ENCODE measurements at places on chromosomes 5 and 9. TPM values are rescaled to one million over a fixed set of nuclear protein-coding genes. Genes with fewer than 3 reads are reported as not detected.

Gene SEMA4D
- total RNA-seq, result 28.4 TPM

Gene SHOC1
- total RNA-seq, result not detected

Gene PRLR
- 1.7 TPM for total RNA-seq

Gene AFAP1L1
- 22.3 TPM for total RNA-seq

Gene TTC23L
- total RNA-seq, result 0.67 TPM

Gene FBN2
- total RNA-seq, result 3.2 TPM

Gene ESM1
- 0.40 TPM for total RNA-seq

Gene TSSK1B
- total RNA-seq, result not detected

Gene FABP6
- total RNA-seq, result not detected

Gene SLC6A19
- total RNA-seq, result not detected

DNA sequence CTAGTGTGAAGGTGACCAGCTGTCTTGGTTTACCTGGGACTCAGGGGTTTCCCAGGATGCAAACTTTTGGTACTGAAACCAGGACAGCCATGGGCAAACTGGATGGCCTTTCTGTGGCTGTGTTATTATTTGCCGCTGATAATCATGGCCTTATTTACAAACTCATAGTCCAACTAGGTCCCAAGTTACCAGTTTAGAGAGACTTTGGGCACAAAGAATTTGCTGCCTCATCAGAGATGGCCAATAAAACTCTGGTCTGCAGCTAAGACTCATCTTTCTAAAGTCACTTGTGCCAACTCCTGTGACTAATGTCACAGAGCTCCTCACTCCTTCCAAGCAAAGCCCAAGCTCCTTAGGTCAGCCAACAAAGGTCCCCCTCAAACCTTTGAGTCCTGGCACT, 47.5 kb upstream of the PLPP6 start:
- H3K4me1 ChIP-seq, result no peaks in the 10 kb centered on the region
- no peak overlapping the region for H3K4me3 ChIP-seq
- H3K27ac ChIP-seq, result no peak overlapping the region

DNA sequence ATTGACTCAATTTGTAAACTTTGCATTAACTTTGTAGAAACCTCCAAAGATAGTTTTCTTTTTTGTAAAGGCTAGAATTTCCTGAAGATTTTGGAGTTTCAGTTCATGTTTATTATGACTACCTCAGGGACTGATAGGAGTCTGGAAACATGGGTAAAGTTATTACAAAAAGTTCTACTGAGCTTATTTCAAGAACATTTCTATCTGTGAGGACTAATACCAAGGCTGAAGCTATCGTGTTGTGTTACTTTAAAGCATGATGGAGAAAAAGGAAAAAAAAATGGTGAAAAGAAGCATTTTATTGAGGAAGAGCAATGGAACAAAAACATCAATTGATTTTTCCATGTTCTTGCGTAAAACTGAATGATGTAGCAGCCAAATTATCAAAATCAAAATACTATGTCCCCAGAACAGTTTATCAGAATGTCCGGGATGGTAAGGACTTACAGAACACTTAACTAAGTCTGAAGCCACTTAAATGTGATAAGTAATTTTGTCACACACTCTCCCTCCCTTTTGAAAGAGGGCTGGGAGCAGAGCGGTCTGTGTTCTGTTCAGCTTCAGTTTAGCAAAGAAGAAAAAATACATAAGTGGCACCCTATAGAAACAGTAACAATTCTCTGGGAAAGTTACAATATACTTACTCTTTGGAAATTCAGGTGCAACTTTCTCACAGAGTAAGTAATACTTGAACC, 25.1 kb upstream of the VCAN start:
- H3K4me3 ChIP-seq, result no peak overlapping the region
- no peak for DNase-seq
- H3K36me3 ChIP-seq, result no peaks in the 10 kb centered on the region

DNA sequence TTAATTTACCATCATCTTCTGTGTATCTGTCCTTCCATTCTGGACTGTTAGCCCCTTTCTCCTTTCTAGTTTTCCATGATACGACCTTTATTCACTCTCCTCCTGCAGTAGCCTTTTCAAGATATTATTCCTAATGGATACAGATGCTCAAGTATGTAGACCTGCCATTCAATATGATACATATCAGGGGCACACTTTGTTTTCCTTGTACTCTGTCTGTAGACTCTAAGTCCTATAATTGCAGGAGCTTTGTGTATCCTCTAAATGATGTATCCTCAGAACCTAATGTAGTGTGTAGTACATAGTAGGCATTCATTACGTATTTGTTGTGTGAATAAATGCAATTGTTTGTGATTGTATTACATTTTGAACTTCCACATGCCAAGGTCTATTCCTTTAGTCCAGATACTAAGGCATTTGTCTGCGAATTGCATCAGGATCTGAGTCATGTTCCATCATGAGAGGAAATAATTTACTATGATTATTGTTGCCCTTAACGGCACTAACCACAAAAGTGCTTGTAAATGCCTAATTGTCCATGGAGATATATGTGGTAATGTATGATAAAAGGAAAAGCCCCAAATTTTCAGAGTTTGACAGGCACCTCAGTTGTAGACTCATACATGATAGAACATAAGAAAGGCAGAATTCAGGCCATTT, 57.1 kb upstream of the IZUMO3 start:
- H3K4me1 ChIP-seq, result no peaks in the 10 kb centered on the region
- DNase-seq, result no peak
- no peaks in the 10 kb centered on the region for H3K27me3 ChIP-seq
- H3K27ac ChIP-seq, result no peak overlapping the region
- H3K4me3 ChIP-seq, result no peak overlapping the region

GRCh38 chr5:148336704-148337435, 1.5 kb downstream of the SPINK9 start:
- no peak overlapping the region for H3K27ac ChIP-seq
- no peak overlapping the region for H3K4me3 ChIP-seq
- no peaks in the 10 kb centered on the region for H3K36me3 ChIP-seq
- DNase-seq, result no peak

DNA sequence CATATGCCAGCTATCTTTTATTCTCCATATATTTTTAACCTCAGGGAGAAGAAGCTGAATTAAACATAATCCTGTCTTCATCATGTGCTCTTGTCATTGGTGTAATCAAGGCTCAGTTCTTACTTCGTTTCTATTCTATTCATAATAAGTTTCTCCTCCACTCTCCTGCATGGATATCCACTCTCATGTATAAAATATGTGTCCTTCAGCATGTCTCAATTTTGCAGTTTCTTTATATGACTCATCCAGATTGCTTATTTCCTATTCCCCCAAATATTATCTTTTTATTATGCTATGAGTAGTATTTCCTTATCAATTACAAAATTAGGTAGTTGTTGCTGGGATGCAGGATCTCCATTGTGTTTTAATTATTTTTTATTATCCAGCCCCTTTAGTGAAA, 643.7 kb upstream of the ACO1 start:
- DNase-seq, result no peak
- no peaks in the 10 kb centered on the region for H3K27me3 ChIP-seq
- H3K36me3 ChIP-seq, result no peaks in the 10 kb centered on the region
- H3K4me3 ChIP-seq, result no peak overlapping the region
- no peaks in the 10 kb centered on the region for H3K4me1 ChIP-seq

GRCh38 chr5:129477532-129477931, 17.4 kb downstream of the ADAMTS19 start:
- DNase-seq, result no peak
- no peak overlapping the region for H3K27ac ChIP-seq
- no peak overlapping the region for H3K4me3 ChIP-seq

- no peak overlapping the region for H3K27ac ChIP-seq
- H3K27me3 ChIP-seq, result no peaks in the 10 kb centered on the region
- no peak for DNase-seq
Observed at GRCh38 chr9:89841456-89841855, 236.6 kb downstream of the GADD45G start.

DNA sequence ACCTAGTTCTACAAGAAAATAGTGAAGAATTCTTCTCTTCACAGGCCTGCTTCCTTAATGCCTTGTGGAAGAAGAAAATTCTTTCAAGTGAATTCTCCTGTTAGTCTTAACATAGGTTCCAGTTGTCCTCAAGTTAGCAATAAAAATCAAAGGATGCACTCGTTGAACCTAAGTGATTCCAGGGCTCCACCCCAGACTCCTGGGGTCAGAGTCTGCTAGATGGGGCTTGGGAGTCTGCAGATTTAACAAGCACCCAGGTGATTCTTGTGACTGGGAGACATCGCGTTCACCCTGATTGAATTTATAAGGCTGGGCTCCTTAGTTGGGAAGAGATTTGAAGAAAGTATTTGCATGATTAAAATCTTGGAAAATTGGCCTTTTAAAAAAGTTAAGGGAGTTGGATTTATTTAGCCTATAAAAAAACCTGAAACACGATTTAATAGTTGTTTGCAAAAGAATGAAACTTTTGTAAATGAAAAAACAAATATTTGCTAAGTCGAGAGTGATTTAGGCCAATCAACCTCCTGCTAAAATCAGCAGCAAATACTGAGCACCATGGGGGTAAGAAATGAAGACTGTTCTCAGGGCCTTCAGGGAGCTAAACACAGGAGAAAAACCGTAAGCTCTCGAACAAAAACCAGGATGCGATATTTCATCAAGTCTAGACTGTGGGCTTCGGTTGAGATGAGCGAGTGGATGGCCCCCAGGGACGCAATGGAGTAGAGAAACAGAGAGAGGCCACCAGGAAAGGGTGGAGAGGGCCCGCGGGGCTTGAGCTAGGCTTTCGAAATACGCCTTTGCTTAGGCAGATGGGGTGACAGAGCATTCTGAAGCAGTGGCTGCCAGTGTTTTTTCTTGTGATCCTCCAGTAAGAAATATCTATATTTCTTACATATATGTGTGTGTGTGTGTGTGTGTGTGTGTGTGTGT, 86.9 kb upstream of the TTC23L start:
- no peaks in the 10 kb centered on the region for H3K27me3 ChIP-seq
- H3K36me3 ChIP-seq, result no peaks in the 10 kb centered on the region
- no peak overlapping the region for H3K27ac ChIP-seq
- DNase-seq, result no peak
- H3K4me1 ChIP-seq, result peaks cover 9% of the 10 kb centered on the region

GRCh38 chr9:77016526-77017504, 2.6 kb upstream of the FOXB2 start:
- no peak for DNase-seq
- H3K27ac ChIP-seq, result no peak overlapping the region
- peaks cover 53% of the 10 kb centered on the region for H3K4me1 ChIP-seq
- peaks cover 85% of the 10 kb centered on the region for H3K27me3 ChIP-seq
- H3K4me3 ChIP-seq, result no peak overlapping the region
- H3K36me3 ChIP-seq, result no peaks in the 10 kb centered on the region

DNA sequence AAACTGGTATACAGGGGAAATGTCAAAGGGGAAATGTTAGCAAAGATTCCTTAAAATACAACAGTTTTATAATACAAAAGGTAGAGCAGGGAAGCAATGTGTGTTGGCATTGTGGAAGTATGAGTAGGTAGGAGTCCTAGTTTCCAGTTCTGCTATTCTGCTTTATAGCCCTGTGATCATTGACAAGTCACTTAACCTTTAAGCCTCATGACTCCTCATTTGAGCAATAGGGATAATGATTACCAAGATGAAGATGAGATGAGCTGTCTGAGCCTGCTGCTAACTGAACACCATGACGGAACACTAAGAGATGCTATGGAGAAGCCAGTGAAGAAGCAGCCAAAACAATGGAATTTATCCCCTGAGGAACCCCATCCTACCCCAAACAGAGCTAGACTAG, 251.7 kb downstream of the PAPPA start:
- no peak for DNase-seq
- H3K27me3 ChIP-seq, result no peaks in the 10 kb centered on the region
- no peak overlapping the region for H3K4me3 ChIP-seq
- H3K27ac ChIP-seq, result no peak overlapping the region
- H3K36me3 ChIP-seq, result no peaks in the 10 kb centered on the region
- no peaks in the 10 kb centered on the region for H3K4me1 ChIP-seq

GRCh38 chr9:110160123-110160522, 47.8 kb downstream of the C9orf152 start:
- H3K36me3 ChIP-seq, result no peaks in the 10 kb centered on the region
- H3K4me3 ChIP-seq, result no peak overlapping the region
- H3K27ac ChIP-seq, result no peak overlapping the region
- no peak for DNase-seq
- H3K27me3 ChIP-seq, result no peaks in the 10 kb centered on the region

DNA sequence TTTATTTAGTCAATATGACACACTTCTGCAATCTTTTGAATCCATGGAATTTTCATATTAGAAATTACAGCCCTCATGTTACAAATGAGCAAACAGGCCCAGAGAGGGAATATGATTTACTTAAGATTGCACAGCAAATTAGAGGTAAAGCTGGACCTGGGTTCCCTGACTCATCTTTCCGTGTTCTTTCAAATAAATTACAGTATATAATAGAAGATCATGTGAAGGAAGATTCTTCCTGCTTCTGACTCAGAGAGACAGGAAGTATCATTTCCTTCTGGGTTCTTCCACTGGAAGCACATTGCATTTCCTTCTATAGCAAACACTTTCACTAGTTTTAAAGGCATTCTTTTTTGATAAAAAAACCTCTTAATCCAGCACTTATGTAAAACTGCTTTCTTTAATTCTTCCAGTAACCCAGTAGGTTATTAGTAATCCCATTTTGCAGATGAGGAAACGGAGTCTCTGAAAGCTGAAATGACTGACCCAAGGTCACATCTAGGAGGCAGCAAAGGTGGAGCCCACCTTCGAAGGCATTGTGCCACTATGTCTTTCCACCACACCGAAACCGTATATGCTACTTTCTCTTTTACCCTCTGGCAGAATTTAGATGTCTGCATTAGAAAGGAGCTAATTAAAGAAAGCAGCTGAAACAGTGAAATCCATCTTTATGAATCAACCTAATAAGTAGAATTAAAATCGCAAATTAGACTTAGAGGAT, 566.7 kb upstream of the KLF4 start:
- H3K4me3 ChIP-seq, result no peak overlapping the region
- no peak for DNase-seq
- no peak overlapping the region for H3K27ac ChIP-seq
- no peaks in the 10 kb centered on the region for H3K36me3 ChIP-seq
- H3K27me3 ChIP-seq, result no peaks in the 10 kb centered on the region
